Naive thymus-derived CD4-positive, alpha-beta T cell (primary cell): ENCODE measurements at places on chromosomes 11 and 22.
A peak's percentile ranks its signal among the peaks of the same experiment; 100 is the strongest.

GRCh38 chr22:46077669-46078099, 72.6 kb upstream of the PPARA start:
- no peak for DNase-seq

- DNase-seq = no peak
These were observed 132.2 kb downstream of the NAV2 start for GRCh38 chr11:19844806-19845205.

GRCh38 chr22:24584166-24584790, 8.6 kb downstream of the LRRC75B start:
- DNase-seq = no peak

DNA sequence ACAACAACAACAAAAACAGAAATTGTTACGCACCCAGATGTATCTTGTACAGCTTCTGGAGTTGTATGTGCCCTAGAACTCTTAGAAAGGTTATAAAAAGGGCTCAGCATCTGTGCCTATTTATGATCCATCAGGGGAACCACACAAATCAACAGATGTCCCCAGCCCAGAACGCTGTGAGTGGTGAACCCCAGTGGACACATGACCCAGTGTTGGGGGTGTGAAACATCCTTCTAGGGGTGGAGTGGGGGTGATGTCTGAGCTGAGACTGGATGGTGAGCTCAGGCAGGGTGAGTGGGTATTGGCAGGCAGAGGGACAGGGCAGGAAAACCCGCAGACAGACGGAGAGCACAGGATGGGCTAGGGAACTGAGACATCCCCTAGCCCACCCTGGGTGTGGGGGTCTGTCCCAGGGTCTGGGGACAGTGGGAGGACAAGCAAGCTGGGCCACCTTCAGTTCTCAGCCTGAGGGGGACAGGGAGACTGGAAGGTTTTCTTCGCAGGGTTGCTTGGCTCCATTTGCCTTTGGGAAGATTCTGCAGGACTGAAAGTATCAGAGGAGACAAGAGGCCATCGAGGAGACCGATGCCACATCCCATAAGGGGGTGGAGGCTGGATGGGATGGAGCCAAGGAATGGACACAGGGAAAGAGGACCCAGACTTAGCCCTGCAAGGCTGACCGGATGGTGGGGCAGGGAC, 5.8 kb upstream of the EMID1 start:
- no peak for DNase-seq

GRCh38 chr11:104736502-104736901, 161.8 kb downstream of the CASP12 start:
- DNase-seq = no peak

- no peak for DNase-seq
These were observed 6.8 kb downstream of the ZDHHC8 start for GRCh38 chr22:20138417-20138738.

- DNase-seq = no peak
These were observed 30.6 kb downstream of the MCHR1 start for GRCh38 chr22:40709752-40710413.

- DNase-seq = peak; percentile 55
These were observed 4.7 kb downstream of the KLHL35 start for GRCh38 chr11:75428281-75428724.

DNA sequence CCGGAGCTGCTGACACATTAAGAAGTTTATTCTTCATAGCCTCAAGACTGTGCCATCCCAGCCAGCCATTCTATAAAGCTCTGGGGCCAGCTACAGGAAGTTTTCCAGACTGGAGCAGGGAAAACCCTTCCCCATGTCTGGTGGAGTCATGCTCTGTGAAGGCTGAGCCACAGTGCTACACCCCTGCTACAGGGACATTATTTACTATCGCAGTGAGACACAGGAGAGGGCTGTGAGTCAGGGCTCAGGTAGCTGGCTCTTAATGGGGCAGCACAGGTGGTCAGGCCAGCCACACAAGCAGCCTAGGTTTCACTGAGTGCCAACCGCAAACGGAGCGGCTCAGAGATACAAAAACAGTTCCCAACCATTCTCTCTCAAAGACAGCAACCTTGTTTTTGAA, 12.1 kb downstream of the HPS4 start:
- no peak for DNase-seq

DNA sequence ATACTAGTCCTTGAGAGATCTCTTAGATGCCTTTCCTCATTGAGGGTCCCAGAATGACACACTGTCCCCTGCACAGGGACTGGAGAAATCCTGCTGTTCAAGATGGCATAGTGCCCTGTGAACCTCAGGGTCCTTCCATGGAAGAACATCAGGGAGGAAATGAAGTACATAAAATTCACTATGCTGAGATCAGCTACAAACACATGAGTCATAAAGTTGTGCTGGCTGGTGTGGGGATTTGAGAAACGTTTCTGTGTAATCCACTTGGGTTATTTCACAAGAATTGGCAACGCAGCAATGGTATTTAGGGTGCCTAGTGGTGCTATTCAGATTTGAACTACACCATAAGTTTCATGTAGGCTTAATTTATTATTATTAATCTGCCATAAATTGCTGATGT, 174.4 kb downstream of the MAML2 start:
- DNase-seq = no peak
